ENCODE measurements at places on chromosomes 7 and 10.

GRCh38 chr7:22604246-22604645 lies 104.3 kb upstream of the STEAP1B start:
- DNase-seq, result no peak

DNA sequence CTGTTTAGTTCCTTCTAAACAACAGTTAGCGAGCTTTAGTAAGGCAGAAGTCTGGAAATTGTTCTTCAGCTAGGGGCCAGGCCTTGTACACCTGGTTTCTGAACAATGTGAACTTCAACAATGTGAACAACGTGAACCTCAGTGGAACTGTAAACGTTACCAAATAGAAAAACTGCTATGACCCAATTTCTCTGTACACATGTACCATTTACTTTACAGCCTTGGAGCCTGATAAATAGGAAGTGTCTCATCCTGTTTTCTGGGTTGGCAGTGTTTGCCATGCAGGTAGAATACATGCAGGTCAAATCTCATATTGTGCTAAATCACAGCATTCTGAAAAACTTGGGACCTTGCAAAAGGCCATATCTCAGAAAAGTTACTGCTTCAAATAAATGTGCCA lies 1.6 kb downstream of the STEAP4 start:
- no peak for DNase-seq

DNA sequence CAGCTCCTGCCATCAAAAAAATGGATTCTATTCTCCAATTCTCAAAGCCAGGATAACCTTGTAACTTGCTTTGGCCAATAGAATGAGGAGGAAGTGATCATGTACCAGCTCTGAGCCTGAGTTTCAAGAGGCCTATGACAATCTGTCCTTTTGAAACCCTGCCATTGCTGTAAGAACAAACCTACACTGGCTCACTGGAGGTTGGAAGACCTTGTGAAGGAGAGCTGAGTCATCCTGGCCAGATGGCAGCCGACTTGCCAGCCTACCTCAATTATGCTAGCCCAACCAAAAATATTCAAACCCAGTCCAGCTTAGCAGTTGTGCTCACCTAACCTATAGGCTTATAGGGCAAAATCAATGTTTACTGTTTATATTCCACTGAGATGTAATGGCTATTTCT lies 93.0 kb downstream of the HGF start:
- no peak for DNase-seq

- no peak for DNase-seq
Measured at GRCh38 chr10:98299341-98299740, 31.3 kb upstream of the LOXL4 start.

Measured in inflammatory macrophage treated with lipopolysaccharide for 1 hour (primary cell).